ENCODE measurements at places on chromosomes 6 and 20. TPM values are rescaled to one million over a fixed set of nuclear protein-coding genes. Genes with fewer than 3 reads are reported as not detected.

DNA sequence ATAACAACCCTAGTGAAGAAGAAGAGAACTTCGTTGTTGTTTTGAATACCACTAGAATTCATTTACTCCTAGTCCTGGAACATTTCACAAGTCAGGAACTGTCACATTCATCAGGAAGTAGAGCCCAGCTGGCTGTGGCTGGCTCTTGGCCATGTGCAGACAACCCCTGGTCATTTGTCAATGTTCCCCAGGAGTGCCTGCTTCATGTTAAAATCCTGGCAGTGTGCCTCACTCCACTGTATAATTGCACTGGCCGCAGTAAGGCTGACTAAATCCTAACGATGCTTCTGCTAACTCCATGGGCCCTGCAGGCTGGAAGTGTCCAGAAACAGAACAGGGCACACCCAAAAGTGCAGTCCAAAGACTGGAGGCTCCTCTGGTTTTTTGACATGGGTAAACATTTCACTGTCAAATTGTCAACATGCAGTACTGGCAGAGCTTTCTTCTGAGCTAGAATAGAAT is 41.5 kb upstream of the ADGRF1 start:
- DNase-seq, result peak; percentile 99

DNA sequence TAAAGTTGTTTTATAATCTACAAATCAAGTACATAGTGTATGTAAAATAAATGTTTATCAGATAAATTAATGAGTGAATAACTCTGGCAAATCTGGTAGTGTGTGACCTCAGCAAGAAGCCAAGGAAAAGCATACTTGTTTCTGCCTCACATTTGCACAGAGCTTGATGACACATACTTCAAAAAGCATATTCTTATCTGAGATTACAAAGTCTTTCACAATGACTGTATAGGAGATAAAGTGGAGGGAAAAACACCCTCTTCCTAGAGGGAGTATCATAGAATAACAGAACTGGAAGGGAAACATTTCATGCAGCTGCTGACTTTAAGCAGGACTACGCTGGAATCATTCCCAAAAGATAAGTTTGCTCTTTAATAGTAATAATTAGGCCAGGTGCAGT is 28.1 kb upstream of the AKAP7 start:
- peak; percentile 64 for DNase-seq

The FOXA2 gene
- not detected for total RNA-seq

The LAMA4 gene
- total RNA-seq, result 7.7 TPM

The RNF217 gene
- total RNA-seq, result 8.0 TPM

The CTCFL gene
- not detected for total RNA-seq
